ENCODE measurements at places on chromosomes 7 and 10.

DNA sequence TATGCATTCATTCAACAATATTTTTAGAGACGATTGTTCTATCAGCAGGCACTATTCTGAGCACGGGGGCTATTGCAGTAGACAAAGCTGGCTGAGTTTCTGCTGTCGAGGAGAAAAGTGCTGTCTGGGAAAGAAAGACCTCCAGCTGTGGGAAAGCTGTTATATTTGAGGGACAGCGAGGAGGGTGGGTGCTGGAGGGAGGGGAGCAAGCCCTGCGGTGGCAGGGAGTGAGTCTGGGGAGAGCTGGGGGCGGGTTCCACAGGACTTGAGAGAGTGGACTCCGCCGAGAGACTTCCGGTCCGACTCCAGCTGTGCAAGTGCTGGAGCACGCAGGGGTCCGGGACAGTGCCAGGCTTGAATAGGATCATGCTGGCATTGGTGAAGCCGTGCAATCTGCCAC is 602.1 kb upstream of the FOXK1 start:
- no peak for DNase-seq

DNA sequence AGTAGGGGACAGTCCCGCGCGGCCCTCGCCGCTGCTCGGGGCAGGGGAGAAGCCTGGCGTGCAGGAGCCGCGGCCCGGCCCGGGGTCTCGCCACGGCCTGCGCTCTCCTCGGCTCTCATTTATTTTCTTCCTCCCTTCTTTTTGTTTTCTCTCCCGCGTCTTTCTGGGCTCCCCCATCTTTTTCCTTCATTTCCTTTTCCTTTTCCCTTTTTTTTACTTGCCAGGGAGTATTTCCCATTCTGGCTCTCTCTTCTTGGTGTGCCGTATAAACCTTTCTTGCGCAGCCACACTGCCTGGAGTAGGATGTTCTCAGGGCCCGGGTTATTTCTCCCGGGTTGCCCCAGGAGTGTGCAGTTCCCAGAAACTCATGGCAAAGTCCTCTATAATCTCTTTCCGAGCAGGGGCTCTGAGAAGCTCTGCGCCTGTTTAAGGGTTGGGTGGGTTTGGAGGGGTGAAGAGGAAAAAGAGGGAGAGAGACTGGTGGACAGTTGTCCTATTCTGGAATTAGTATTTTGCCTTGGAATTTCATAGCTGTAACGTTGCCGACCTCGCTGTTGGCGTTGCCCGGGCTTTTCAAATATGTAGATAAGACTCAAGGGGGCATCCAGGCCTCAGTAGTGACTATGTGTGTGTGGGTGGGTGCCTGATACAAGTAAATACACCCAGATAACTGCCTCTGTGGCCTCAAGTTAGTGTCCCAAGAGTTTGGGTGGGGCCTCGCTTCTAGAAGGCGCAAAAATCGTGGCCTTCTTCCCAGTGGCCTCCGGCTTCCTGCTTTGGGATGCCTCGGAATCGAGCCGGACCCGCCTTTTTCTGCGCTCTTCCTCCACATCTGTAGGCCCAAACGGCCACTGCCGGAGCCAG is 4.3 kb upstream of the ZNF503 start:
- DNase-seq: no peak

GRCh38 chr7:50353201-50353600 is 48.7 kb downstream of the IKZF1 start:
- no peak for DNase-seq

DNA sequence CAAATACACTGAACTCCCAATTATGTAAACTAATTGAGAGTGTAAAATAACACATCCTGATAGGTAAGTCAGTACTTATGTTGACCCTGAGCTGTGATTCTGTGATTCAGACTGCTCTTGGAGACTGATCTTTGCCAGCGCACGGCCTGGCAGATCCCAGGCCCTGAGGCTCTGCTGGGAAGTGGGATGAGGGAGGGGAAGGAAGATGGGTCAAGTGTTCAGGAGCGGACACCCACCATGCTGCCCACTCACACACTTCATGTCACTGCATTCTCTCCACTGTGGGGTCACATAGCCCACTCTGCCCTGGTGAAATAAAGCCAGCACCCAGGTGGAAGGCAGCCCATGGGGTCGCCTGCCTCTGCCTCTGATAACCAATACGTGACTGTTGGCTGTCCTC is 226.2 kb downstream of the TNS3 start:
- DNase-seq: no peak

DNA sequence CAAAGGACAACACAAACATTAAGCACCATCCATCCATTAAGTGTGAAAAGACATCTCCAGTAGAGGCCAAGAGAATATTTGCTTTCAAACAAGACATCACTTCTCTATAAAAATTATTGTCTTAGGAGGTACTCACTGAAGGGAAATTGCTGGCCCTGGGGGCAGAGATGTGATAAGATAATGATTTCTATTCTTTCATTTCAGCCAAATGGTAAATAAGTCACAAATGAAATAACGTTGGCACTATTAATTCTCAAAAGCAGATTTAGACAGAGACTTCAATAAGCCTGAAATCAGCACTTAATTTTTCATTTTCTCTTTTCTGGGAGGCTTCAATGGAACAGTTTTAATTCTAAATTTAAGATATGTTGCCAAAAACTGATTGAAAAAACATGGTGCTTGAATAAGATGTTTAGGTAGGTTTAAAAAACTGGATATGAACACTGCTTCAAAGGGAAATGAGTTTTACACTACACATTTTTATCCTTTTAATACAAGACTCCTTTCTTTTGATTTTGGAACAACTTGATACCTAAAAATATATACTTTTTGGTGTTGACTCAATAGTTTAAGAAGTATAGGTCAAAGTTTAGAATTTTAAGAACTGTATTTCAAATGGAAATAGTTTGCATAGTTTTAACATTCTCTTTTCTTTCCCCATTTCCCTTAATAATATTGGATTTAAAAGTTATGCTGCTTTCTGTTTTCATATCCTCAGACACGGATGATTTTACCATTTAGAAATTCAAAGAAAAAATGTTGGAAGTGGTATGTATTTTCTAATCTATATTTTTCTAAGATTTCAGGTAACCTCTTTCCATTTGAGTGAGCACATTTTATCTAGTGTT is 204.0 kb downstream of the AHR start:
- no peak for DNase-seq

- no peak for DNase-seq
These were observed 38.4 kb downstream of the VSTM4 start for GRCh38 chr10:49076741-49077521.

- DNase-seq: no peak
These were observed 160.1 kb upstream of the AOAH start for GRCh38 chr7:36884351-36884750.

DNA sequence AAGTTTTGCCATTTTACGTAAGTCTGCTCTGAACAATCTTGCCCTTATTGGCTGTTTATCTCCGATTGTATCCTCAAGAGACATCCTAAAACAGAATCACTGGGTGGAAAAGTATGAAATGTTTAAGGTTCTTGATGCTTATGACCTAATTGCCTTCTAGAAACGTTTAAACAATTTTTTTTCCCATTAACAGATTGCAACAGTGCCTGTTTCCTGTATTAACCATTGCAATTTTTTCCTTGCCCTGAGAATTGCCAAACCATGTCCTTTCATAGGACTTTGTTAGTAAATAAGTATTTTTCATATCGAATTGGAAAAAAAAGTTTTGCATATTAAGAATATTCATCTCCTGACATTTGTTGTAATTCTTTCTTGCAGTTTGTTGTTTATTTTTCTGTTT is 639.8 kb downstream of the INHBA start:
- DNase-seq: no peak

DNA sequence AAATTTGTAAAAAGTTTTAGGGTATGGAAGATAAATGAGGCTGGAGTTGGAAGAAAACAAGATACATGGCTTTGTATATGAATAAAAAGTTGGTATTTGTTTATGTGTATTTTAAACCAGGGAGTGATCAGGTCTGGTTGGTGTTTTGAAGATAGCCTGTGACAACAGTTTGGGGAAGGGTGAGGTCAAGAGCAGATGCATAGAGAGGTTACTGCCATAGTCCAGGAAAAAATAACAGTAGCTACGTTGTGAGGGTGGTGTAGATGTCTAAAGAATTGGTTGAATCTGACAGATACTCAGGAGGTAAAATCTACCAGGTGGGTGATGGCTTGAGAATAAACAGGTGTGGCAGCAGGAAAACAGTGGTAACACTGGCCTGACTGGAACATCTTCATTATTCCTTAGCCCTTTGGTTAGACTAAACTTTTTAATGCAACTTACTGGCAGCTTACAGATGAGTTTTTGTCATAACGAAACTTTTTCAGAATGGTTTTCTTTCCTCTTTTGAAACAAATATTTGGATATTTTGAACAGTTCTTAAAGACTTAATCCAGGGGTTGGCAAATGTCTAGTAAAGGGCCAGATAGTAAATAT is 25.5 kb downstream of the ZNRF2 start:
- DNase-seq: no peak

GRCh38 chr10:97640868-97641811 is 669 bp downstream of the PI4K2A start:
- no peak for DNase-seq

DNA sequence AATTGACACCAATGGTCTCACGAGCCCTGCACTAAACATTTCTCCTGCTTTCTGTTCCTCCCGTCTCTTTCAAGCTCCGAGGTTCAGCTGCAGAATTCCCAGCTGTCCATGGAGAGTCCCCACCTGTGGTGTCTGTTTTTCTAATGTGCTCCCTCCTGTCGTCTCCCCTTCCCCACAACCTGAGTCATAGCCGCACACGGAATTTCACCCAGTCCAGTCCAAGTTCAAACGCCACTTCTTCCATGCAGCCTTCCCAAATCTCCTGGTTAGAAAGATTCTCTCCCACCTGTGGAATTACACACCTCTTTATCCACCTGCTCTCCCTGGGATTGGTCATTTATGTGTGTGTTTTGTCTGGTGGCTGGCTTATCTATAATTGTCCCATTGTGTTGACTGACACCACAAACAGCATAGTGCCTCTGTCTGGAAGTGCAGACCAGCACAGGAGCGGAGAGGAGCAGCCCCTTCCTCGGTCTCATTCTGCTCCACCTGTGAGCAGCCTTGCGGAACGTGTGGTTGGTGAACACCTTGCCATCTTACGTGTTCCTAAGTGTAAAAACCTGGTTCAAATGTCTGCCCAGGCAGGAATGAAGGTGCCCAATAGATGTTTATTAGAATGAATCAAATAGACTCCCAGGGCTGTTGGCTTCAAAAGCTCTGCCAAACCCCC is 3.3 kb upstream of the DIP2C start:
- DNase-seq: no peak

GRCh38 chr7:27972276-27972675 is 208.3 kb downstream of the JAZF1 start:
- no peak for DNase-seq

- no peak for DNase-seq
These were observed 24.5 kb upstream of the ELAPOR2 start for GRCh38 chr7:87083865-87084519.

GRCh38 chr7:47601881-47602249 is 20.0 kb upstream of the TNS3 start:
- DNase-seq: no peak

DNA sequence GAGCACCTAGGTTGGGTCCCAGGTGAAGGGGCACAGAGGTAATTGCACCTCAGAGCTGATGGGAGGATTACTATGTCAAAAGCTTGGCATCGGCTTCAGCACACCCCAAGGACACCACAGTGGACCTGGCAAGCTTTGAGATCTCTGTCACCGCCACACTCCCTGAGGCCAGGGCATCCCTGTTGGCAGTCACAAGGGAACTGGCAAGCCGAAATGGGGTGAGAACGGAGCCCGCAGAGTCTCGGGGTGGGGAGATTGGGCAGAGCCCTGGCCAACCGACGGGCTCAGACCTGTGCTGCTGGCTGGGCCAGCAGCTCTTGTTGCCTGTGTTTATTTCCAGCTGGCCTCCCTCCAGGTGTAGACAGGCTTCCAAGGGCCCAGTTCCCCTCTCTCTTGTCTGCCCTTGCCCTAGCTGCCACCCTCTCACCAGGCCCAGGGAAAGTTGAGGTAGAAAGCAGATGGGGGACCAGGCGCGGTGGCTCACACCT is 2.5 kb downstream of the HSPB1 start:
- DNase-seq: peak; percentile 81

GRCh38 chr7:106566672-106567071 is 94.3 kb downstream of the CCDC71L start:
- no peak for DNase-seq

- DNase-seq: no peak
These were observed 11.1 kb downstream of the FAM53B start for GRCh38 chr10:124732931-124733570.

- DNase-seq: no peak
These were observed 45.1 kb downstream of the INPP5F start for GRCh38 chr10:119770928-119771327.

GRCh38 chr10:96025566-96025965 is 17.8 kb upstream of the CCNJ start:
- no peak for DNase-seq

DNA sequence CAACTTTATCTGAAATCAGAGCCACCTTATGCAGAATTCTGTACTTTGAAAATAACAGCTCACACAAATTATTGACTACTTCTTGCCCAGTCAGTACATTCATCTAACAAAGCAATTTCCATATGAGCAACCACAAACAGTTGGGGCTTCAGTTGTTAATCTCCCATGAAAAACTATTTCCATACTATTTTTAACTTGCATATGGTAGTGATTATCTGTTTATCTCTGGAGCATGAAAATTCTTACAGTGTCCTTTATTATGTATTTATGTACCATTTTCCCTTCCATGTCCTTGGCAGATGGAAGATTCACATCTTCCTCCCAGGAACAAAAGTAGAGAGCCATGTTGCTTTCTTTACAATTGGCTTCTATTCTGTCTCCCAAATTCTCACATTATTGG is 285.7 kb downstream of the CRPPA start:
- DNase-seq: no peak

- no peak for DNase-seq
These were observed 132.9 kb downstream of the OAT start for GRCh38 chr10:124285587-124286527.

- no peak for DNase-seq
These were observed 66.2 kb downstream of the TBXAS1 start for GRCh38 chr7:139895141-139895829.

DNA sequence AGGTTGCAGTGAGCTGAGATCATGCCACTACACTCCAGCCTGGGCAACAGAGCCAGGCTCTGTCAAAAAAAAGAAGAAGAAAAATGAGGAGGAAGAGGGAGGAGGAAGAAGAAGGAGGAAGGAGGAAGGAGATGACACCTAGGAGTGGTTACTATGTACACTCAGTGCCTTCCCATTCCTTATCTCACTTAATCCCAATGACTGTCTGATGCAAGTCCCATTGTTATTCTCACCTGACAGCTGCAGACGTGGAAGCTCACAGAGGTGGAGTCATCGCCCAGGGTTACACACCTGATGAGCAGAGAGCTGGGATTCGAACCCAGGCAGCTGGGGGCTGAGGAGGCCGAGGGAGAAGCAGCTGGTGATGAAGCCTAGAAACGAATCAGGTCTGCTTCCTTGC is 258.8 kb downstream of the SNX10 start:
- no peak for DNase-seq

DNA sequence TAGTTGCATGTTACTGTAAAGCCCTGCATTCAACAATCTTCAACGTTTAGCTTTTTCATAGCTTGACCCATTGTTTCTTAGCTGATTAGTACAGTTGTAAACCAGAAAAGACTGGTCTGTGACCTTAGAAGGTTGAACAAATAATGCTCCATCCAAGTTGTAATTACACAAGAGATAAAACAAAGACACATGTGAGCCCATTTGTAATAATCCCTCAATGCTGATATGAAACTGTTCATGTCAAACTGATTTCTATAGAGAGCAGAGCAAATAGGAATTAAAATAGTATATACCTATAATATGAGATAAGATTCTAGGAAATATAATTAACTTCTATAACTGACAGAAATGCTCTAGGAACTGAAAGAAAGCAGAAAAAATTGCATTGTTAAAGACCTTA is 94.7 kb upstream of the SLC25A13 start:
- no peak for DNase-seq

All from putamen (tissue), 1 donor.